ENCODE measurements at places on chromosomes 3 and 15. TPM values are rescaled to one million over a fixed set of nuclear protein-coding genes. Genes with fewer than 3 reads are reported as not detected.
A peak's percentile ranks its signal among the peaks of the same experiment; 100 is the strongest.

GRCh38 chr3:15667484-15667883 is 65.9 kb downstream of the BTD start:
- H3K4me3 ChIP-seq = no peak overlapping the region
- no peak for DNase-seq
- H3K27ac ChIP-seq = no peak overlapping the region
- no peaks in the 10 kb centered on the region for H3K27me3 ChIP-seq
- no peaks in the 10 kb centered on the region for H3K4me1 ChIP-seq
- peaks cover 13% of the 10 kb centered on the region for H3K36me3 ChIP-seq

- no peak within 1 kb of the TSS for H3K27ac ChIP-seq
- no peaks in the 10 kb centered on the region for H3K4me1 ChIP-seq
- no peak for DNase-seq
- no peak within 1 kb of the TSS for H3K4me3 ChIP-seq
- H3K36me3 ChIP-seq = no peaks in the 10 kb centered on the region
Measured at GRCh38 chr15:23647421-23648370, at the start of gene MAGEL2. Gene MAGEL2, minus strand, starts transcription at chr15:23647867. Its CDS starts 125 bp downstream, at chr15:23647742.

Gene USP13
- total RNA-seq = 15.9 TPM

DNA sequence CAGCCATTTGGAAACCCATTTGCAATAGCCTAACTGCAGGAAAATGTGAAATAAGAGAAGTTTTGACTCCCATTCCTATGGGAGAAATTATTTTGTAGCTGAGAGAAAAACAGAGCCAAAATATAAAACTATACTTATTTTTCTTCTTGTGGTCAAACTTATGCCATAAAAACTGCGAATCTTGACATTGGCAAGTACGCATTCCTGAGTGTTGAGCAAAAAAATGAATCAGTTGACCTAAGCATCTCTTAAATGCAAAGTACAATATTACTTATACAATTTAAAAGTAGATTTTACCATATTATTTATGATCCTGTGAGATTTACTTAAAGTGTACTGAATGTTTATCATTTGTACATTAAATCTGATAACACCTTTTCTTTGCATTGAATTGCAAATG is 50.1 kb upstream of the CMC1 start:
- no peak for DNase-seq
- H3K4me3 ChIP-seq = no peak overlapping the region
- H3K4me1 ChIP-seq = no peaks in the 10 kb centered on the region
- no peaks in the 10 kb centered on the region for H3K27me3 ChIP-seq
- H3K27ac ChIP-seq = no peak overlapping the region

DNA sequence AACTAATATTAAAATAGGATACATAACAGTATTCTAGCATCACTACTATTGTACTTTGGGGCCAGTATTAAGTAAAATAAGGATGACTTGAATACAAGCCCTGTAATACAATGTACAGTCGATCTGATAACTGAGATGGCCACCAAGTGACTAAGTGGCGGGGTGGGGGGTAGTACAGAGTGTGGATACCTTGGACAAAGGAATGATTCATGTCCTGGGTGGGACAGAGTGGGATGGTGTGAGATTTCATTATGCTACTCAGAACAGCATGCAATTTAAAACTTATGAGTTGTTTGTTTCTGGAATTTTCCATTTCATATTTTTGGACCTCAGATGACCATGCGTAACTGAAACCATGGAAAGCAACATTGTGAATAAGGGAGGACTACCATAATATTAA is 46.0 kb downstream of the SLC7A14 start:
- H3K36me3 ChIP-seq = no peaks in the 10 kb centered on the region
- no peak overlapping the region for H3K27ac ChIP-seq
- H3K4me1 ChIP-seq = no peaks in the 10 kb centered on the region
- H3K4me3 ChIP-seq = no peak overlapping the region
- no peak for DNase-seq

DNA sequence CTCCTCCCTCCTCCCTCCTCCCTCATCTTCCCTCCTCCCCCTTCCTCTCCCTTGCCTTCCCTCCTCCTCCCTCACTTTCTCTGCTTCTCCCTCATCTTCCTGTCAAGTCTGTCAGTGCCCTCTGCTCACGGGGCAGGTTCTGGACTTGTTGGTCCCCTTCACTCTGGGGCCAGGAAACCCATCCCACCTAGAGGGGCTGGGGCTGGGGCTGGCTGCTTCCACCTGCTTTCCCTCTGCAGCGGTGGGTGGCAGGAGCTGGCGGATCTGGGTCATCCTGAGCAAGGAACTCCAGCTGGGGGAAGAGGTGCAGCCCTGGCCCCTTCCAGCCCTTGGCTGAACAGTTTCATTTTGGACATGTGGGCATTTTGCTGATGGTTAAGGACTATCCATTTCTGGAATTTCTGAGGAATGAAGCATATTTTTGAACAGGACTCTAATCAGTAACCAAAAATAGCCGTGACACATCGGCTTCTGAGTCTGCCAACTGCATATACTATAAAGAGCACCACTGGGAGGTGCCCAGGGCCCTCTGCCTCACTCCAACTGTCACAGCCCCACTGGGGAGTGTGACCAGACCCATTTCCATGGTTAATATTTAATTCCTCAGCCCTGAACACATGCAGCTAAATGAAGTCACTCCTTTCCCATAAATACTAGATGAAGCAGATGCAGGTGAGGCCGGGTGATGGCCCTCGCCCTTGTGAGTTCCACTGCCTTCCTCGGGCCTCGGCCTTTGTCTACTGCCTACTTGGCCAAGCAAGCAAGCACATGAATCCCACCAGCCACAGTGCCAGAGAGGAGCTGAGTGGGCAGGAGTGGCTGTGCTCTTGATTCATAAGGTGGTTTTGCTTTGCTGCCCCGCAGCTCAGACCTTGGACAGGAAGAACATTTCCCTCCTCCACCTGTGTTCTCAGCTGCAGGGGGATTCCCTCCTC is 39.8 kb downstream of the CHDH start:
- no peak overlapping the region for H3K27ac ChIP-seq
- peak; percentile 23 for DNase-seq
- H3K36me3 ChIP-seq = no peaks in the 10 kb centered on the region
- peaks cover 18% of the 10 kb centered on the region for H3K4me1 ChIP-seq

Gene CADM2
- total RNA-seq = not detected

- no peaks in the 10 kb centered on the region for H3K36me3 ChIP-seq
- H3K27me3 ChIP-seq = no peaks in the 10 kb centered on the region
- no peak overlapping the region for H3K4me3 ChIP-seq
- H3K4me1 ChIP-seq = peaks cover 8% of the 10 kb centered on the region
- H3K27ac ChIP-seq = no peak overlapping the region
- DNase-seq = no peak
Measured at GRCh38 chr15:59298225-59298853, 74.3 kb downstream of the MYO1E start.

GRCh38 chr3:133264920-133265319 is 134.9 kb upstream of the BFSP2 start:
- no peaks in the 10 kb centered on the region for H3K36me3 ChIP-seq
- no peak overlapping the region for H3K27ac ChIP-seq
- H3K4me1 ChIP-seq = no peaks in the 10 kb centered on the region
- H3K27me3 ChIP-seq = no peaks in the 10 kb centered on the region
- no peak overlapping the region for H3K4me3 ChIP-seq

Gene CLRN1
- total RNA-seq = not detected

DNA sequence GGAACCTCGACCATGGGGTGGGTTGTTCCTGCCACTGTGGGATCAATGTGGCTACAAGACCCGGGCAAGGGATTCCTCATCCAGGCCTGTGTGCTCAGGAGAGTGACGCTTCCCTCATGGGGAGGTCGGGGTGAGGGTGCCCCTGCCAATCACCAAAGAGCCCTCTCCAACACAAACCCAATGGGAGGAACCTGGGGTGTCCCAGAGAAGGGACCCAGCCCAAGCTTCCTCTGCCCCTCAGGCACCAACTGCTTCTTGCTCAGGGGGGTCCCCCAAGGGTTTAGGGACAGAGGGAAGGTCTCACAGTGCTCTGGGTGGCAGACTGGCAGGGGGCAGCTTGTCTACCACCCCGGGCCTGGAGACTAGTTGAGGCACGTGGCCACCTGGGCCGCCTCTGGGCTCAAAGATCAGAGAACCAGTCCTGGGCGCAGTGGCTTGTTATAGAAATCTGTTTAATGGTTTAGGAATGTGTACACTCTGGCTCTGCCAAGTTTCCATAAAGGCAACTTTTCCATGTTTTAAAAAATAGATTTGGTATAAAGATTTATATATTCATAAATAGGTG is 26.6 kb downstream of the GP9 start:
- peaks cover 24% of the 10 kb centered on the region for H3K4me1 ChIP-seq
- H3K27ac ChIP-seq = no peak overlapping the region
- H3K36me3 ChIP-seq = peaks cover 10% of the 10 kb centered on the region

DNA sequence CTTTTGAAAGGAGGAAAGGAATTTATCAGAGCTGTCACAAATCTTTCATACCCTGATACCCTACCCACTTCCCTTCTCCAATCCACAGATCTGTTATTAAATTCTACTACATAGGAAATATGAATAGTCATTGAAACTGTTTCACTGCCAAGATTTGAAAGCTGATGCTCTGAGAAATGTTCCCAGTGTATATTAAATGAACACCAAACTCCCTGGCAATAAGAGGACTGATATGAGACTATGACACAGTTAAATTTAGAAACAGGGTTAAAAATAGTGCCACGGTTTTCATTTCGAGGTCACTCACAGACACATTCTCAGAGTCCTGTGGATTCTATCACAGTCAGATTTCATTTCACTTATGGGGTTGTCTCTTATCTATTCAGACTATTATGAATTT is 27.2 kb upstream of the GBE1 start:
- no peaks in the 10 kb centered on the region for H3K27me3 ChIP-seq
- H3K36me3 ChIP-seq = no peaks in the 10 kb centered on the region
- no peak overlapping the region for H3K4me3 ChIP-seq
- no peak for DNase-seq
- H3K27ac ChIP-seq = no peak overlapping the region
- no peaks in the 10 kb centered on the region for H3K4me1 ChIP-seq

- no peaks in the 10 kb centered on the region for H3K4me1 ChIP-seq
- H3K27me3 ChIP-seq = no peaks in the 10 kb centered on the region
- no peak overlapping the region for H3K27ac ChIP-seq
- no peak for DNase-seq
- H3K36me3 ChIP-seq = no peaks in the 10 kb centered on the region
Measured at GRCh38 chr3:139572847-139573672, 33.5 kb upstream of the RBP1 start.

DNA sequence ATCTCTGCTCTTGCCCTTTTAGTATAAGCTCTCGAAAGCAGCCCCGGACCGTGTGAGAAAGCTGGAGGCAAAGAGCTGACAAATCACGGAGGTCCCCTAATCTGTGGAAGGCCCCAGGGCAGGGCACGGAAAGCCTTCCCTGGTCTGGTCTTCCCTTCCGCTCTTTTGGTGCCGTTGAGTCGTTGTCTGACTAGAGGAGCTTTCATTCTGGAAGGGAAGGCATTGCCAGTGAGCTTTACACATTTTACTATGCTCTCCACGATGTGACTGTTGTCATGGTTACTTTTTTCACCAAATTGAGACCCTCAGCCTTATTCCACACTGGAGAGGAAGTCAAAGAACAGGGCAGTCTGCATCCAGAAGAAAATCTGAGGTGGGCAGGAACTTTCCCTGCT is 71.7 kb downstream of the CYP19A1 start:
- no peak overlapping the region for H3K27ac ChIP-seq
- no peaks in the 10 kb centered on the region for H3K36me3 ChIP-seq
- H3K4me1 ChIP-seq = no peaks in the 10 kb centered on the region
- DNase-seq = no peak
- H3K4me3 ChIP-seq = no peak overlapping the region

DNA sequence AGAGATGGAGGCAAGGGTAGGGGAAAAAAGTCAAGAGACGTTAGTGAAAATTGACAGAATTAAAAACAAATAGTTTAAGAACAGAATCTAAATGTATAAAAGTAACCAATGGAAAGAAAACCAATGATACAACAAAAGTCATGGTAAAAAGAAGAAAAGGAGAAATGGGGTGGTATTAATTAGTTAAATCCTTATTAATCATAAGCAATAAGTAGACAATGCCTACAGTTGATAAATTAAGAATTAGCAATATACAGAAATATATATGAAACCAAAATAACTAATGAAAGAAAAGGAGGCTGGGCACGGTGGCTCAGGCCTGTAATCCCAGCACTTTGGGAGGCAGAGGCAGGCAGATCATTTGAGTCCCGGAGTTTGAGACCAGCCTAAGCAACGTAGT is 23.8 kb downstream of the EPM2AIP1 start:
- H3K36me3 ChIP-seq = no peaks in the 10 kb centered on the region
- DNase-seq = no peak
- no peaks in the 10 kb centered on the region for H3K27me3 ChIP-seq
- no peak overlapping the region for H3K4me3 ChIP-seq
- H3K4me1 ChIP-seq = peaks cover 37% of the 10 kb centered on the region
- H3K27ac ChIP-seq = no peak overlapping the region

- H3K27ac ChIP-seq = no peak overlapping the region
- H3K4me3 ChIP-seq = no peak overlapping the region
- DNase-seq = no peak
- peaks cover 43% of the 10 kb centered on the region for H3K27me3 ChIP-seq
- no peaks in the 10 kb centered on the region for H3K36me3 ChIP-seq
- H3K4me1 ChIP-seq = peaks cover 53% of the 10 kb centered on the region
Measured at GRCh38 chr3:194312186-194312742, 38.9 kb downstream of the CPN2 start.

GRCh38 chr3:42114130-42114725 is 23.1 kb downstream of the TRAK1 start:
- H3K27ac ChIP-seq = no peak overlapping the region
- no peak for DNase-seq
- no peaks in the 10 kb centered on the region for H3K27me3 ChIP-seq
- peaks cover 40% of the 10 kb centered on the region for H3K4me1 ChIP-seq
- no peaks in the 10 kb centered on the region for H3K36me3 ChIP-seq

Gene KLHDC8B
- 17.7 TPM for total RNA-seq

Gene CHL1
- not detected for total RNA-seq

DNA sequence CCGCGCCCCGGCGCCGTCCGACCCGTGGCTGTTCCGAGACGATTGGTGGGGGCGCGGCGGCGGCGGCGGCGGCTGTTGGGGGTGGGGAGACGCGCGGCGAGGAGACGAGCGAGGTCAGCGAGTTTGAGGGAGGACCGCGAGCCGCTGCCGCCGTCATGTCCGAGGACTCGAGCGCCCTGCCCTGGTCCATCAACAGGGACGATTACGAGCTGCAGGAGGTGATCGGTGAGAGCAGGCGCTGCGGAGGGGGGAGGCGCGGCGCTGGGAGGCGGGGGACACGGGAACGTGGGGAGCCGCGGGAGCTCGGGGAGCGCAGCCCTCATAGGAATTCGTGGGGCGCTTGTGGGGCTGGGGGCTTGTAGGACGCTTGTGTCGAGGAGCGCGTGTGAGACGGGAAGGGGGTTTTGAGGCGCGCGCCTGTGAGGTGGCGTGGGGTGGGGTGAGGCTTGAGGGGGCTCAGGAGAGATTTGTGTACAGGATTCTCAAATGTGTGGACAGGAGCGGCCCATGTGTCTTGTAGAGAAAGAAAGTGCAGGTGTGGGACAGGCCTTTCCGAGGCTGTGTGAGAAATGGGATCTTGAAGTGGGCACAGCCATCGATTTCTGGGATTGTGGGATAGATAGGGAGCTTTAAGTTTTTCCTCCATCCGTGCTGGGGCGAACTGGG is 518 bp downstream of the OXSR1 start:
- no peaks in the 10 kb centered on the region for H3K36me3 ChIP-seq
- H3K27me3 ChIP-seq = no peaks in the 10 kb centered on the region
- peak overlapping the region; percentile 96 for H3K27ac ChIP-seq
- peaks cover 53% of the 10 kb centered on the region for H3K4me1 ChIP-seq
- peak overlapping the region; percentile 90 for H3K4me3 ChIP-seq
- peak; percentile 31 for DNase-seq
